ENCODE measurements at places on chromosomes 3 and 15. TPM values are rescaled to one million over a fixed set of nuclear protein-coding genes. Genes with fewer than 3 reads are reported as not detected.

Gene C3orf38
- total RNA-seq, result 27.0 TPM

- H3K27me3 ChIP-seq, result no peaks in the 10 kb centered on the region
- H3K4me1 ChIP-seq, result no peaks in the 10 kb centered on the region
- DNase-seq, result no peak
- no peak overlapping the region for H3K27ac ChIP-seq
Measured at GRCh38 chr15:23913081-23913480, 226.0 kb upstream of the NDN start.

DNA sequence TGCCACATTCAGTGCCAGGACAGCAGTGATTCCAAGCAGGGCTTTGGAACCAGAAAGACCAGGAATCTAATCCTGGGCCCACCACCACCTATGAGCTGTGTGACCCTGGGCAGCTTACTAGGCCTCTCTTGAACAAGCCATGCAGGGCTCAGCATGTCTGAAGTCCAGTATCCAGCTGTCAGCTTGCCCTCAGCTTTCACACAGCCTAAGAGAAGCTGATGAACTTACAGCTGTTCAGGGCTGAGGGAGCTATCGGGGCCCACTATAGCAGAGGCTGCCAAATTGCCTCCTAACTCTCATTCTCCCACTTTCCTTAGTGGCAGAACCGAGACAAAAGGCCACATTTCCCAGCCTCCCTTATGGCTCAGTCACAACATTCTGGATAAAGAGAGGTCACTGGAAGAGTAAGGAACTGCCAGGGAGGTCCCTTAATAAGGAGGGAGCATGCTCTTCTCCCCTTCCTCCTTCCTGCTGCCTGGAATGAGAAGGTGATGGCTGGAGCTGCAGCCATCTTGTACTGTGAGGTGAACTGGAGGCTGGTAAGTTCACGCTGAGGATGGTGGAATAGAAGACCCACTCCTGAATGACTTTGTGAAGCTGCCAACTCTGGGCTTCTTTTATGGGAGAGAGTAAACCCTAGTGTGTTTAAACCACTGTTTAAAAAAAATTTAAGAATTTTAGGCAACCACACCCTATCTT lies 34.5 kb downstream of the FEM1B start:
- peak overlapping the region; percentile 99 for H3K27ac ChIP-seq
- H3K27me3 ChIP-seq, result no peaks in the 10 kb centered on the region
- H3K4me3 ChIP-seq, result no peak overlapping the region
- DNase-seq, result no peak
- peaks cover 57% of the 10 kb centered on the region for H3K36me3 ChIP-seq

GRCh38 chr3:172550347-172550943 lies 27.2 kb upstream of the TNFSF10 start:
- no peak overlapping the region for H3K4me3 ChIP-seq
- H3K36me3 ChIP-seq, result no peaks in the 10 kb centered on the region
- peaks cover 5% of the 10 kb centered on the region for H3K4me1 ChIP-seq
- H3K27ac ChIP-seq, result no peak overlapping the region

- H3K27ac ChIP-seq, result no peak overlapping the region
- no peak for DNase-seq
Measured at GRCh38 chr15:57758560-57758959, 52.0 kb downstream of the POLR2M start.

Gene DAPK2
- 1.3 TPM for total RNA-seq

GRCh38 chr15:57506422-57506821 lies 85.3 kb upstream of the MYZAP start:
- no peaks in the 10 kb centered on the region for H3K36me3 ChIP-seq
- no peak for DNase-seq
- H3K4me3 ChIP-seq, result peak overlapping the region; percentile 13
- H3K27me3 ChIP-seq, result no peaks in the 10 kb centered on the region

DNA sequence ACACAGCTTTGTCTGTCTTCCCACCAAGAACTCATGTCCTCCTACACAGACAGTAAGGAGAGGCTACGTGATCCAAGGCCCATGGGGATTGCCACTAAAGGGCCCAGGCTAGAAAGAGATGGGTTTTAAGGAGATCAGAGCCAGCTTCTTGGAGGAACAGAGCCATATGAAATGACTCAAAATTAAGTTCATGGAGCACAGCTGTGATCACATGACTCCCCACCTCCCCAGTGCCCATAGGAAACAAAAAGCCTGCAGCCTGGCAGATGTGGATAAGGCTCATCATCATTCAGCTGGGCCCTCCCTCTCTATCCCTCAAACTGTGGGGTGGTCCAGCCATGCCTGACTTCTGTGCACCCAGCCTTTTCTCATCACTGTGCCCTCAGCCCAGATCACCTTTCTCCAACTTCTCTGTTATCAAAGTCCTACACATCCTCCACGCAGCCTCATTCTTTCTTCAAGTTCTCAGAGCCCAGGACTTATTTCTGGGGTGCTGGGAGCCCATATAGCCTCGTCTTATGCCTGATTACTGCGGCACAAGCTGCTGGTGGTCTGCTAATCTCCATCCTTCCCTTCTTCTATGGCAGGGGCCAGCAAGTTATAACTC lies 137.6 kb downstream of the SMAD6 start:
- H3K4me1 ChIP-seq, result peaks cover 55% of the 10 kb centered on the region
- peaks cover under 1% of the 10 kb centered on the region for H3K36me3 ChIP-seq
- H3K27me3 ChIP-seq, result no peaks in the 10 kb centered on the region
- no peak for DNase-seq
- H3K4me3 ChIP-seq, result no peak overlapping the region
- peak overlapping the region; percentile 62 for H3K27ac ChIP-seq

DNA sequence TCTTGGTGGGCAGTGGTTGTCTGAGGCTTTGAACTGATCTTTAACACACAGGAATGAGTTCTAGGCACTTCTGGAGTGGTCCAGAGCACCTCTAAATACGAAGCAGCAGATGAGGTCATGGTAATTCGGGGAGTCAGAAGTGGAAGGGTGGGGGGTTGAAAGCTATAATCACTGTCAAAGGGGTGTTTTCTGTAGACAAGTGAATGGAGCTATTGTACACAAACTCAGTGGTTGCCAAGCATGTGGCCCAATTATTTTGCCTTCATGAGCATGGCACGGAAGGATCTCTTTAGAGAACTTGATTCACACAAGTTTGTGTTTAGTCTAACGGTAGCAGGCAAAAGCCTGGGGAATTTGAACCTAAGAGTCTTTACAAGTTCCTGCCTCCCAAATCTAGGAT lies 6.3 kb downstream of the FRMD5 start:
- H3K36me3 ChIP-seq, result peaks cover 2% of the 10 kb centered on the region
- H3K4me1 ChIP-seq, result peaks cover 6% of the 10 kb centered on the region
- H3K27me3 ChIP-seq, result peaks cover 30% of the 10 kb centered on the region
- no peak overlapping the region for H3K27ac ChIP-seq
- H3K4me3 ChIP-seq, result no peak overlapping the region

GRCh38 chr3:189512039-189512438 lies 119.2 kb upstream of the TP63 start:
- DNase-seq, result no peak
- H3K36me3 ChIP-seq, result peaks cover 1% of the 10 kb centered on the region
- H3K4me1 ChIP-seq, result no peaks in the 10 kb centered on the region
- H3K27ac ChIP-seq, result no peak overlapping the region

- peaks cover 25% of the 10 kb centered on the region for H3K4me1 ChIP-seq
- no peaks in the 10 kb centered on the region for H3K36me3 ChIP-seq
- no peak for DNase-seq
- no peak overlapping the region for H3K4me3 ChIP-seq
Measured at GRCh38 chr3:73540969-73541740, 83.6 kb downstream of the PDZRN3 start.

DNA sequence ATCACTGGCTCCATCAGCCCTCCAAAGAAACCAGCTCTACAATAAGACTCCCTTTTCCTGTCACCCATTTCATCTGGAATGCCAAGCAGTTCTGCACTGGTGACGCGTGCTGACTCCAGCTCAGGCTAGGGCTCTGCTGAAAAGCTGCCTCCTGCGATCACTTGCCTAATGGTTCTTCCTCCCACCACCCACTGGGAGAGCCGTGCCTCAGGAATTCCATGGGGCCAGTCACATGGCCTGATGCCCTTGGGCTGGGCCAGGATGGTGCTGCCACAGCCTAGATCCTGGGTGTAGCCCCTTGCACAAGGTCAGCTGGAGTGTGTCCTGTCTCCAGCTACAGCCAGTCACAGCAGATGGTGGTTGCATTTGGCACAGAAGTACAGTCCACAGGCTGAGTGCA lies 98.9 kb downstream of the DNAJB8 start:
- no peak overlapping the region for H3K27ac ChIP-seq
- DNase-seq, result peak; percentile 81
- no peak overlapping the region for H3K4me3 ChIP-seq
- H3K4me1 ChIP-seq, result peaks cover 6% of the 10 kb centered on the region
- H3K36me3 ChIP-seq, result peaks cover 7% of the 10 kb centered on the region
- no peaks in the 10 kb centered on the region for H3K27me3 ChIP-seq

DNA sequence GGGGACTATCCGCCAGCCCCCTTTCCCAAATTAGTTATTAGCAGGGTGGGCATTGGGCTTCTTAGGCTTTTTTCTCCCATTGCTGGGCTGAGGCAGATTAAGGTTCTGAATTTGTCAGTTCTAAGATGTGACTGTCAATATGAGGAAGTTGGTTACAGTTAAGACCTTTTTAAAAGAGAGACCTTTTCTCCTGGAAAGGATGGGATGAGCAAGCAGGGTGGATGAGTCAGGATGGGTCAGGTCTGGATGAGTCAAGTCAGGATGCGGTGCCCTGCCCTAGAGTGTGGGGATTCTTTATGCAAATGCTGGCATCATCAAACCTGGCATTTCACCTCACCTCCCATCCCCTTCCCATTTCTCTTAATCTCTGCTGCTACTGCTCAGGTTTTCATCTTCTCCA lies 1.9 kb downstream of the AEN start:
- H3K4me1 ChIP-seq, result peaks cover 50% of the 10 kb centered on the region
- no peak for DNase-seq
- H3K36me3 ChIP-seq, result peaks cover 8% of the 10 kb centered on the region
- H3K27ac ChIP-seq, result peak overlapping the region; percentile 95

Gene TLR9
- not detected for total RNA-seq

Gene MUC4
- not detected for total RNA-seq

GRCh38 chr15:71572452-71573053 lies 237.8 kb upstream of the NR2E3 start:
- H3K27ac ChIP-seq, result no peak overlapping the region
- no peaks in the 10 kb centered on the region for H3K36me3 ChIP-seq
- peaks cover 3% of the 10 kb centered on the region for H3K27me3 ChIP-seq
- H3K4me3 ChIP-seq, result no peak overlapping the region

Gene MAGEF1
- total RNA-seq, result 37.8 TPM

- no peaks in the 10 kb centered on the region for H3K27me3 ChIP-seq
- DNase-seq, result no peak
- no peaks in the 10 kb centered on the region for H3K36me3 ChIP-seq
- no peak overlapping the region for H3K4me3 ChIP-seq
- peaks cover 10% of the 10 kb centered on the region for H3K4me1 ChIP-seq
Measured at GRCh38 chr3:45212095-45212468, 14.0 kb downstream of the TMEM158 start.

DNA sequence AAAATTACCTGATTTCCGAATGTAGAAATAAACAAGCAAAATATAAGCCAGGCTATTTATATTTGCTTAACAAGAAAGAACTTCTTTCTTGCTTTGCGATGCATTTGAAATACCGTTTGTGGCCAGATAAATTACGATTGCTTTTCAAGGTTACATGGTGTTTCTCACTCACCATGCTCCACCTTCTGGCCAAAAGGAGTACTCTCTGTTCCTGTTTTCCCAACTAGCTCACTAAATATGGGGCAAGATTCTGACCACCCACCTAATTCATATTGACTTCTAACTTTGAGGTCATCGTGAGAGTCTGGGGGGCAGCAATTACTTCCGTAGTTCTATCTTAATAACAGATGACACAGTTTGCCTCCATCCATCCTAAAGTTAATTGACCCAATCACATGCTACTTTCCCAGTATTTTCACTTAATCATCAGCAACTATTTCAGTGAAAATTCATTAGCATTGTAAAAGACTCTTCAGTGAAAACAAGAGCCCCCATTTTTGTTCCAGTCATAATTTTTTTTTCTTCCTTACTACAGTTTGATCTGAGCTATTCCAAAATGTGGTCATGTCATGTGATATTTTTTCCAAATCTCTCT lies 25.9 kb downstream of the ACP3 start:
- H3K36me3 ChIP-seq, result no peaks in the 10 kb centered on the region
- no peak overlapping the region for H3K27ac ChIP-seq
- H3K4me1 ChIP-seq, result no peaks in the 10 kb centered on the region

Gene SEMA3G
- total RNA-seq, result not detected

- no peak overlapping the region for H3K27ac ChIP-seq
- peaks cover 18% of the 10 kb centered on the region for H3K4me1 ChIP-seq
- H3K4me3 ChIP-seq, result no peak overlapping the region
- no peaks in the 10 kb centered on the region for H3K27me3 ChIP-seq
- H3K36me3 ChIP-seq, result no peaks in the 10 kb centered on the region
Measured at GRCh38 chr3:77466562-77467115, 426.7 kb downstream of the ROBO2 start.

GRCh38 chr15:31458596-31459399 lies 132.2 kb downstream of the KLF13 start:
- no peaks in the 10 kb centered on the region for H3K27me3 ChIP-seq
- peaks cover 26% of the 10 kb centered on the region for H3K4me1 ChIP-seq
- H3K36me3 ChIP-seq, result no peaks in the 10 kb centered on the region
- no peak for DNase-seq
- no peak overlapping the region for H3K4me3 ChIP-seq
- no peak overlapping the region for H3K27ac ChIP-seq

DNA sequence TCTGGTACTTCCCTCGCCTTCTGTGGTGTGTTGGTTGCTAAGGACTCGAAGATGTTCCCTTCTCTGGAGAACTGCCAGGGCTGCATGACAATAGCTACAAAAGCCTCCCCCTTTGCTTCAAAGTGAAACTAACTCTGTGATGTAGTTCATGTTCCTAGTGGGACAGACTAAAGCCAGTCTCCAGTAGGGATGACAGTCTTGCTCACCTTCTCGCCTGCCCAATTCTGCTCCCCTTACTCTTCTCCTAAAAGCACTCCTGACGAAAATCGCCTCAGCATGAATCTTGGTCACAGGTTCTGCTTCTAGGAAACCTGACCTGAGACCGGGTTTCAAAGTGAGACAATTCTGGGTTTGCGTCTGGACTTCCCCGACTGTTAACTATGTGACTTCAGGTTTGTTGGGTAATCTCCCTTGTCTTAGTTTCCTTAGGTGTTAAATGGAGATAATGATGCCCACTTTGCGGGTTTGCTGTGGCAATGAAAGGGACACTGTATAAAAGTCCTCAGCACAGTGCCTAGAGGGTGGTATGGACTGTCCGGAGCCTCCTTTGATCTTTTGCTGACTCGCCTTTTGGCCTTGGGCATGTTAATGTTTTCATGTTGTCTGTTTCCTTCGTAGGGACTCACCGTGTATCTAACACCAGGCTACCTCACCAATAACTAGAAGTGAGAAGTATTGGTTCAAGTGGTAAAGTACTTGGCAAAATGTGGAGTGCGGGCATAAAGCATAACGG lies 24.9 kb upstream of the THRB start:
- no peak for DNase-seq
- peaks cover 4% of the 10 kb centered on the region for H3K4me1 ChIP-seq
- H3K27ac ChIP-seq, result no peak overlapping the region
- no peak overlapping the region for H3K4me3 ChIP-seq
- peaks cover 12% of the 10 kb centered on the region for H3K27me3 ChIP-seq

DNA sequence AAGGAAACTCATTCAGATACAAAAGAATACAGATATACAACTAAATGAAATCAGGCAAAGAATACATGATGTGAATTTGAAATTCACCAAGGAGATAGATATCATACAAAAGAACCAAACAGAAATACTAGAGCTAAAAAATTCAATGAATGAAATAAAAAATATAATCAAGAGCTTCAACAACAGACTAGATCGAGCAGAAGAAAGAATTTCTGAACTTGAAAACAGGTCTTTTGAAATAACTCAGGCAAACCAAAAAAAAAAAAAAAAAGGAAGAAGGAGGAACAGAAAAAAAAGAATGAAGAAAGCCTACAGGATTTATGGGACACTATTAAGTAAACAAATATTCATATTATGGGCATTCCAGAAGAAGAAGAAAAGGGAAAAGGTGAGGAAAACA lies 137.8 kb downstream of the DMXL2 start:
- no peak for DNase-seq
- H3K27me3 ChIP-seq, result no peaks in the 10 kb centered on the region
- H3K4me3 ChIP-seq, result no peak overlapping the region
- H3K4me1 ChIP-seq, result no peaks in the 10 kb centered on the region
- no peak overlapping the region for H3K27ac ChIP-seq

All from chondrocyte (in vitro differentiated cells).